Iris pigment epithelial cell (primary cell): ENCODE measurements at places on chromosomes 6 and 20.
A peak's percentile ranks its signal among the peaks of the same experiment; 100 is the strongest.

- no peak for DNase-seq
These were observed 89.6 kb upstream of the CDH4 start for GRCh38 chr20:61162451-61162850.

DNA sequence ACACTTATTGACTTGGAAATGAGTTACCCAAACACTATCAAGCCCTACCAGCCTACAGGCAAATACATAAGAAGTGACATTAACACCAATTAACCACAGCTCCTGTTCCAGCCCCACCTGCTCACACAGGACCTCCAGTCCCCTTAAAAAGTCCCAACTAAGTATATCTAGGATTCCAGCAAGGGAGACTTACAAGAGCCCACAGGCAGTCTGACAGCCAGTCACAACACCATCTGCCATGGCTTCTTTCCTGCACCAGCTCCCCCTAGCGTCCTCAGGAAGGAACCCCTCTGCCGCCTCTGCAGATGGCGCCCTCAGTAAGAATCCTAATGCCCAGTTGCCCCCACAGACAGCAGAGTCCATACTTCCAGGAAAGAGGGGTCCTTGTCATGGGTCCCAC lies 122.1 kb downstream of the HIVEP2 start:
- DNase-seq = no peak

DNA sequence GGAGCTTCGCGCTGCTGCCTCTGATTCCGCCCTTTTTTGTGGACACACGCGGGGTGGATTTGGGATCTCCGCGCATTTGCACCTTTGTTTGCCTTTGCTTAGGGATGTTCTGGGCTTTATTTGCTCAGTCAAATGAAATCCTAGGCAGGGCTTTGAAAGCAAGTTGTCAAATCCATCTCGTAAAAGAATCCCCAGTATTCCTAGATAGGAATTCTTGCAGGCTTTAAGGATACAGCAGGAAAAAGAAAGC lies 453 bp downstream of the CEP57L1 start:
- DNase-seq = no peak

DNA sequence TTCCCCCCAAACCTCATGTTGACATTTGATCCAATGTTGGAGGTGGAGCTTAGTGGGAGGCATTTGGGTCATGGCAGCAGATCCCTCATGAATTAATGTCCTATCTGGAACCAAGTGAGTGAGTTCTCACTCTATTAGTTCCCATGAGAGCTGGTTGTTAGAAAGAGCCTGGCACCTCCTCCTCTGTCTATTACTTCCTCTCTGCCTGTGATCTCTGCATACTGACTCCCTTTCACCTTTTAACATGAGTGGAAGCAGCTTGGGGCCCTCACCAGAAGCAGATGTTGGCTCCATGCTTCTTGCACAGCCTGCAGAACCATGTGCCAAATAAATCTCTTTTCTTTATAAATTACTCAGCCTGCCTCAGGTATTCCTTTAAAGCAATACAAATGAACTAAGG lies 127.3 kb upstream of the RALGAPA2 start:
- no peak for DNase-seq

DNA sequence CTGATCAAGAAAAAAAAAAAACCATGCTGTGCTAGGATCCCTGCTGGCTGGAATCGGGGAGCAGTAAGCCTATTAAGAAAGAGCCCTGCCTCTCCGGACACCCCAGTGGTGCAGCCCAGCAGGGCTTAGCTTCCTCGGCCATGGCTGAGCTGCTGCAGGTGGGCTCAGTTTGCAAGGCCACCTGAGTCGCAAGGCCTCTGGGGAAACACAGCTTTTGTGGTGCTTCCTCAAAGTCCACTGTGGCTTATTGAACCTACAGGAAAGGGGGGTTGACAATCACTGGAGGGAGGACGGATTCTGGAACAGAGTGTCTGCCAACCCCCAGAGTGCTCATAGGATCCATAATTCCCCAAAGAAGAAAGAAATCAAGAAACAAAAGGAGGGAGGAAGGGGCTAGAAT lies 240.8 kb downstream of the SMOC2 start:
- DNase-seq = no peak

DNA sequence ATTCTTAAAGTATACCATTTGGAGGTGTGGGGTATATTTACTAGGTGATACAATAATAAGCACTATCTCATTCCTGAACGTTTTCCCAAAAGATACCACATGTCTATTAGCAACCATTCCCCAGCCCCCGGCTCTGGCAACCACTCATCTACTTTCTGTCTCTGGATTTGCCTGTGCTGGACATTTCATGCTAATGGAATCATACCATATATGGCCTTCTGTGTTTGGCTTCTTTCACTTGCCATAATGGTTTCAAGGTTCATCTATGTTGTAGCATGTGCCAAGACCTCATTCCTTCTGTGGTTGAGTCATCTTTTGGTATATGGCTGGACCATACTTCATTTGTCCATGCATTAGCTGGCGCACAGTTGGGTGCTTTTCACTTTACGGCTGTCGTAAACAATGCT lies 39.7 kb downstream of the BCAS4 start:
- DNase-seq = peak; percentile 91

DNA sequence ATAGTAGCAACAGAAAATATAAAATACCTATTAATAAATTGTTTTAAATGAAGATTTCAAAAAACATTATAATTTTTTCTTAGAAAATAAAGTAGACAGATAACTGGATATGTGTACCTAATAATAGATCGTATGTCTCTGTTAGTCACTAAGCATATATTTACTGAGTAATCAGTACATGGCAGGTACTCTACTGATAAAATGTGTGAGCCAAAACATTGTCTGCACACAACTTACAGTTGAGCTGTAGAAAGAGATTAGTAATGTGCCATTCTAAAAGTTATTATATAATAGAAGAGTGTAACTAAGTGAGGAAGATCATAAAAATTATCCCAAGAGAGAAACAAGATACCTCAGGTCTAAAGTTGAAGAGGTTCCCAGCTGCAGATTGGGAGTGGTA lies 929.9 kb upstream of the EPHA7 start:
- no peak for DNase-seq

DNA sequence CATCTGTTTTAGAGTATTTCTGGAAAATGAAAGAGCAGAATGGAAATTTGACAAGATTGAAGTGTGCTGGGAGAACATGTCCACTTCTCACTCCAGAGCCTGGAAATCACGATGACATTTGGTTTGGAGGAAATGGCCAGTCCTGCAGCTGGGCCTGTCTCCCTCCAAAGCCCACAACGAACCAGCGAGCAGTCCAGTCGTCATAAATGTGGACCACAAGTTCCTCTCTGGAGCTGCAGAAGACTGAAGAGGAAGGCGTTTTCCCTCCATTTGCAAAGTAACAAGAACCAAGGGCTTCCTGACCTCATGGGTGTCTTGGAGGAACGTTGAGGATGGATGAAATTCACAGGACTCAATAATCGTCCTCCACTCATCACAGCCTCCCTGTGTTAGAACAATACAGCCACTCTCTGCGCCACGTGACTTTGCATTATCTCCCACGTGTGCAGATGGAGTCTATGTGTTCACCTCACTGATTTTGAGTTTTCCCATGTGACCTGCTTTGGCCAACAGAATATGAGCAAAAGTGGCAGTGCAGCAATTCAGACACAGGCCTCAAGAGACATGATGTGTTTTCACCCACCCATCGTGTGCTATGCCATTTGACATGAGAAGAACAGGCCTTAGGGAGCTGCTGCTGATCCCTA lies 9.1 kb upstream of the SPATS1 start:
- DNase-seq = no peak

- DNase-seq = peak; percentile 90
These were observed 27.7 kb upstream of the LAMA4 start for GRCh38 chr6:112281821-112282615.

GRCh38 chr20:2523919-2524708 lies 12.3 kb upstream of the TMC2 start:
- DNase-seq = peak; percentile 68

GRCh38 chr20:11124849-11125505 lies 451.2 kb upstream of the JAG1 start:
- no peak for DNase-seq

GRCh38 chr20:38855356-38855755 lies 49.9 kb downstream of the PPP1R16B start:
- DNase-seq = no peak

DNA sequence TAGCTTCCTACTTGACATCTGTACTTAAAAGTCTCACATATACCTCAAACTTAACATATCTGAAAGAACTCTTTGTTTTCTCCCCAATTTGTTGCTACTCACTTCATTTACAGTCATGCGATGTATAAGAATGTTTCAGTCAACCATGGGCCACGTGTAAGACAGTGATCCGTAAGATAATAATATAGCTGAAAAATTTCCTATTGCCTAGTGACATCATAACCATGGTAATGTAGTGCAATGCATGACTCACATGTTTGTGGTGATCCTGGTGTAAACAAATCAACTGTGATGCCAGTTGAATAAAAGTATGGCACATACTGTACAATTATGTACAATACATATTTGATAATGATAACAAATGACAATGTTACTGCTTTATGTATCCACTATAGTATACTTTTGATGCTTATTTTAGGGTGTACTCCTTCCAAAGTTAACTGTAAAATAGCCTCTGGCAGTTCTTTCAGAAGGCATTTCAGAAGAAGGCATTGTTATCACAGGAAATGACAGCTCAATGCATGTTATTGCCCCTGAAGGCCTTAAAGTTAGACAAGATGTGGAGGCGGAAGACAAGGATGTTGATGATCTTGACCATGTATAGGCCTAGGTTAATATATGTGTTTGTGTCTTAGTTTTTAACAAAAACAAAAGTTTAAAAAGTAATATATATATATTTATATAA lies 579.0 kb downstream of the EPHA7 start:
- DNase-seq = no peak

GRCh38 chr6:111087106-111087835 lies at the start of gene SLC16A10:
Gene SLC16A10 (plus strand): TSS chr6:111087503. CDS start chr6:111087753, 250 bp downstream.
- DNase-seq = peak; percentile 20

DNA sequence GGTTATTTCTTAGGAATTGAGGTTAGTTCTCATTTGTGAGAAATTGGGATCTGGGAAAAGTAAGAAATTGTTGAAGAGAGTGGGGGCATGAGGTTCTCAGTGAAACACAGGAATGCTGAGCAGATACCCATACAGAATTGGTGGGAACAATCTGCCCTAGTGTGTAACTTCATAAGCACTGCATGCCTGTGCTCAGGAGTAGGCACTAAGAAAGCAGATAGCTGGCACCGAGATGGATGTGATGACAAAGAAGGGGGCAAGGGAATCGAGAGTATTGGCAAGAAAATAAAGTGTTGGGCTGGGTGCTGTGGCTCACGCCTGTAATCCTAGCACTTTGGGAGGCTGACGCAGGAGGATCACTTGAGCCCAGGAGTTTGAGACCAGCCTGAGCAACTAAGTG lies 4.0 kb downstream of the SLC17A5 start:
- no peak for DNase-seq

DNA sequence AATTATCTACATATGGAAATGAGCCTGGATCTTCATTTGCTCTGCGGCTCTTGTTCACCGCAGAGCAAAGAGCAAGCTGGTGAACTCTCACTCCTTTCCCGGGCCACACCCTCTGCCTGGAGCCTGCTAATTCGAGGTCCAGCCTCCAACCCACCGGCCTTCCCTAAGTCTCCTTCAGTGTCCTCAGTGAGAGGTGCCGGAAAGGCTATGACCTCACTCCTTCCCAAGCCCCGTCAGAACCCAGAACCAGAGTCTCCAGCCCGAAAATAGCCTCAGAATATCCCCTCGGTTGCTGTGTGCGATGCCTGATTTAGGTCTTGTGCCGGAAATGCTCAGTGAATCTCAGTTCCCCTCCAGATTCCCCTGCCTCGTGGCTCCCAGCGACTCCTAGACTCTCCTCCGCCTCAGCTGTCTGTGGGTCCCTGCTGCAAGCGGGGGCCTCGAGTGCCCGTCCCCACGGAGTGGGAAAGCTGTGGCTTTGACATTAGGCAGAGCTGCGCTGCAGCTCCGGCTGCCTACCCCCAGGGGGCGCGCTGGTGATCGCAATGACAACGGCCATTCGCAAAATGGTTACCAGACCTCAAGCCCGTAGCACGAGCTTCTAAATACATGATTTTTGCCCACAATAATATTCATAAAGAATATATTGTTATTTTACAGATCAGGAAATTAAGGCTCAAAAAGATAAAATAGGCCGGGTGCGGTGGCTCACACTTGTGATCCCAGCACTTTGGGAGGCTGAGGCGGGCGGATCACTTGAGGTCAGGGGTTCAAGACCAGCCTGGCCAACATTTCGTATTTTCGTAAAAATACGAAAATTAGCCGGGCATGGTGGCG lies 4.1 kb upstream of the BNIP5 start:
- DNase-seq = peak; percentile 56

- DNase-seq = no peak
These were observed 58.7 kb upstream of the RNF24 start for GRCh38 chr20:4073852-4074741.

- DNase-seq = peak; percentile 44
These were observed 916 bp downstream of the TRIM27 start for GRCh38 chr6:28922821-28923317.

- no peak for DNase-seq
These were observed 9.2 kb downstream of the LAMP5 start for GRCh38 chr20:9523636-9524035.

DNA sequence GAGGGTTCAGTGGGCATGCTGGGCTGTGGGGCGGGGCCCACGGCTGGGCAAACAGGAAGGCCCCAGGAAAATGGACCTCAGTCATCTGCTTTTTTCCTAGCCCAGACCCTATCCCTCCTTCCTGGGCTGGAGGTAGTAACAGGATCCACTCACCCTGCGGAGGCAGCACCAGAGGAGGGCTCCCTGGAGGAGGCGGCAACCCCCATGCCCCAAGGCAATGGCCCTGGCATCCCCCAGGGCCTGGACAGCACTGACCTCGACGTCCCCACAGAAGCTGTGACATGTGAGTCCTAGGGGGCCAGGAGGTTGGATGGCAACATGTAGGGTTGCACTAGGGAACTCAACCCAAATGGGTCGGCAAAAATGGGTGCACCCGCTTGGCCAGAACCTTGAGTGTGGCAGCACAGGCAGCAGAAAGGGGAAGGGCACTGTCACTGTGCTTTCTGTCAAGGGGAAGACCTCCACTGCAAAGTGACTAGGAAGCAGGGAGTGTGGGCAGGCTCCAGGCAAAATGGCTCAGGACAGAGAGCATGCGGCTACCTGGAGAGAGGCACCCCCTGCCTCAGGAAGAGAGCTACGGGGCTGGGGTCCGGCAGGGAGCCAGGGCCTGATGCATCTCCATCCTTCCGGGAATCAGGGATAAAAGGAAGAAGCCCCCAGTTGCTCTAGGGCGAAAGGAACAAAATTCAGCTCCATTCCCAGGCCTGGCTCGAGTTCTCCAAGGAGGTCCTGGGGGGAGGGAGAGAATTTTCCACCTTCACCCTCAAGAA lies 7.9 kb downstream of the MDFI start:
- DNase-seq = no peak

DNA sequence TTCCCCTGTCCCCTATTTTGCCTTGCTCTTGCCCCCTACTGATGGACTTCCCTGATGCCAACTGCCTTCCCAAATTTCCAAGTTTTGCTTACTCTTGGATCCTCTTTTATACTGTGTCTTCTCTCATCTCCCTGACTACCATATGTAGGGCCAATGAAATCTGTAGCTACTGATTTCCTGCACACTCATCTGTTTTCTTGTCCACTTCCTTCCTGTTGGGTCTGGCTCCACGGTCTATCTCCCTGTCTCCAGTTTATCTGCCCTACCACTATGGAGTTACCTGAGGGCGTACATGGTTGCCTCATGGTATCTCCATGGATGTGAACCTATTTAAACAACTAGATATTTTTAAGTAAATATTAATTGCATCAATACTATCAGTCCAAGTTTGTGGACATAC lies 140.3 kb upstream of the MCHR2 start:
- DNase-seq = no peak

GRCh38 chr20:44301285-44301684 lies 9.7 kb downstream of the FITM2 start:
- DNase-seq = no peak

GRCh38 chr20:1833728-1834726 lies 61.2 kb upstream of the SIRPA start:
- DNase-seq = no peak
